ENCODE measurements at places on chromosomes 5 and 9.

- DNase-seq = no peak
These were observed 26.9 kb downstream of the CAMSAP1 start for GRCh38 chr9:135880438-135880837.

DNA sequence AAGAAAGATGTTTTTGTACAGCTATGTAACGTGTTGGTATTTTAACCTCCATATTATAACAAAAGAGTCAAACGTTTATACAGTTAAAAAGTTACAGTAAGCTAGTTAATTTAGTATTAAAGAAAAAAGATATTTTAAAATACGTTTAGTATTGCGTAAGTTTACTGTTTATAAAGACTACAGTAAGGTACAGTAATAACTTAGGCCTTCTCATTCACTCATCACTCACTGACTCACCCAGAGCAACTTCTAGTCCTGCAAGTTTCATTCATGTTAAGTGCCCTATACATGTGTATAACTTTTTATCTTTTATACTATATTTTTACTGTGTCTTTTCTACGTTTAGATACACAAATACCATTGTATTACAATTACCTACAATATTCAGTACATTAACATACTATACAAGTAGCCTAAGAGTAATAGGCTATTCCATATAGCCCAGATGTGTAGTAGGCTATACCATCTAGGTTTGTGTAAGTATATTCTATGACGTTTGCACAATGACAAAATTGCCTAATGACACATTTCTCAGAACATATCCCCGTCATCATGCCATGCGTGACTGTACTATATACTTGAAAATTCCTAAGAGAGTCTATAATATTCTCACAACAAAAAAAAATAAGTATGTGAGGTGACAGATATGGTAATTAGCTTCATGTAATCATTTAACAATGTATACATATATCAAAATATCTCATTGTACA is 33.8 kb downstream of the ERP44 start:
- no peak for DNase-seq

- no peak for DNase-seq
These were observed 89.9 kb upstream of the PTCH1 start for GRCh38 chr9:95606489-95607350.

DNA sequence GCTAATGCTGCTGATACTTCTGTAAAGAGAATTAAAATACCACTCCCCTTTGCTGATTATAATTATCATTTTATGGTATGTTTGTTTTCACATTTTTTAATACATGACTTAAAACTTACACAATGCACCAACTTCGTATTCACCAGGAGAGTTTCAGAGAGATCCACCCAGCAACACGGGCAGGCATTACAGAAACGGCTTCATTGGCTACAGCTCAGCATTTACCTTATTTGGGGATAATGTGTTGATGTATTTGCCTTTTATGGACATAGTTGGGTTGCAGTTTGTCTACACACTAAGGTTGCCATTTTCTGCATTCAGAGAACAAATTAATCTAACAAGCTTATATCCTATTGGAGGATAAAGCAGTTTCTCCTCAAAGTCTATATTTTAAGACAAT is 423.6 kb downstream of the PRDM9 start:
- no peak for DNase-seq

DNA sequence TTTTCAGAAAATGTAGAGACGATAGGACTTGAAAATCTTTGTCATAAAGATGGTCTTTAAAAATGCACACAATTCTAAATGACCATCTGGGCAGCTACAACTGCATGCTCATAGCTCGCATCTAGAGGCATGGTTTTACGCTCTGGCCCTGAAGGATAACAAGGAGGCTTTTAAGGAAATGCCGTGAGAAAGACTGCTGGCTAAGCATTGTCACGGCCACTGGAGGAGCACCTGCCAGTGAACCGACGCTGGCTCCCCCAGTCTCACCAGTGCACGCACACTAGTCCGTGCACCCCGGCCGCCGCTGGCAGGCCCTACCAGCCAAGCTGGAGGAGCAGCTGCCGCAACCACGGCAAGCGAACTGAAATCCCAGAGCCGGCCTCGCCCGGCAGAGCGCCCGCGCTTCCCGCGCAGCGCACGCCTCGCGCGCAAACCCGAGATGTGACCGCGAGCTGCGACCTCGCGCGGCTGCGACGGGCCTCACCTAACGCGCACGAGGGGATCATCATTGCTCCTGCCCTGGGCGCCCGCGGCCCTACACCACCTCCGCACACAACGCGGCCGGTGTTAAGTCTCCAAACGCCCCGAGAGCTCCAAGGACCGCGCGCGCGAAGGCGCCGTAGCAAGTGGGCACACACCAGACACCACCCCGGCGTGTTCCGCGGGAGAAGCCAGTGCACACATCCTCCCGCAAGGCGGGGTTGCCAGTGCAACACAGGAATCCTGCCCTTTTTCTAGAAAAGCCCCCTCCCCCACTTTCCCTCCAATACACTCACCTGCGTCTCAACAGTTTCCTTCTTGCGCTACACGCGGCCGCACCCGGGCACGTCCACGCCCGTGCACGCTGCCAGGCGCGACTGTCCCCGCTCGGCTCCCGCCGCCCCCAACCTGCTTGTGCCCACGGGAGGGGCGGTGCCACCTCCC is 5.3 kb downstream of the ELAVL2 start:
- DNase-seq = peak; percentile 39

DNA sequence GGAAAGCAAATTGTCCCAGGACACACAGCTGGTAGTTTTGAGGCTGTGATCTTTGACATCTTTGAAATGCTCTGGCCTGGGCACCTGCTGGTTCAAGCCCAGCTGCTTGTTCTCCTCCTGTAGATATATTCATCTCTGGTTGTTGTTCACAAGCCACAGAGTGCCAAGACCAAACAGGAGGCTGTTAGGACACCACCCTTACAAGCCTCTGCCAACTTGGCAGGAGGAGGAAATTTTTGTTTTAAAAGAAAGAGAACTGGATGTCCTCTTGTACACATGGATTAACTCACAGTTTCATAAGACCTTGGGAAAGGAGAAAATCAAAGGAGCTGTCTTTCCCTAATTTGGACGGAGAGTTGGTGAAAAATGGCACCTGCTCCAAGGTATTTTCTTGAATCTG is 8.5 kb upstream of the ZFP62 start:
- no peak for DNase-seq

GRCh38 chr9:87537625-87538024 is 40.0 kb downstream of the DAPK1 start:
- DNase-seq = no peak

DNA sequence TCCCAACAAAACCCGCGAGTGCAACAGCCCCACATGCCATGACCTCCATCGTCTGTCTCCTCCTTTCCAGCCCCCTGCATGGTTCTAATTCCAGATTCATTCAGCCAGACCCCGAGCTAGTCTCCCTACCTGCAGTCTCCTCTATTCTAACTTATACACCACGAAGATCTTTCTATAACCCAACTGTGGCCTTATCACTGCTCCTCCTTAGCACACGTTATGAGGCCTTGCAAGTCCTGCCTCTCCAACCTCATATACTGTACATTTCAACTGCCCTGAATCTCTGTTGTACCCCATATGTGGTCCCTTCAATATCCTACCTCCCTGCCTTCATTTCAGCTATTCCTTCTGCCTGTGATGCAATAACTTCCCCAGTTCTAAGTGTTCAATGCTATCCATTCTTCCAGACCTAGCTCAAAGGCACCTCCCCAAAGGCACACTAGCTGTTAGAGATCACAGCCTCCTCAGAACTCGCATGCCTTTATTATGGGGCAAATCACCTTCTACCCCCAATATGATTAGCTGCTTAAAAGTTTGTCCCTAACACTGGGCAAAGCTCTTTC is 215.1 kb upstream of the TRIM32 start:
- no peak for DNase-seq

- DNase-seq = no peak
These were observed 1281.2 kb upstream of the NUDT12 start for GRCh38 chr5:104843822-104844221.

DNA sequence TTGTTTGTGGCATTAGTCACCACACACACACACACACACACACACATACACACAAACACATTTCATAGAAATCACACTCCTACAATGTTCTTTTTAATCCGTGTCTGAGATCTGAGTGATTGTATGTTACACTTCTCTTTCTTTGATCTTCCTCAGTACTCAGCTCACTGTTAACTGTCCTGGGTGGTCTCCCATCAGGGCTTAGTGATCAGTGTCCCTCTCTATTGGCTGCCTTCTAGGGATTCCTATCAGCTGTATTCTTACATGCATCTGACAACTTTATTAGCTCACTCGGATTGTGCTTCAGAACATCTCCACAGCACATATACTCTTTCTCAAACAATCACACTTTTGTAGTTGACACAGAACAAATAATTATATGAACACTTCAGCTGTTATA is 170.2 kb upstream of the POU5F2 start:
- DNase-seq = no peak

DNA sequence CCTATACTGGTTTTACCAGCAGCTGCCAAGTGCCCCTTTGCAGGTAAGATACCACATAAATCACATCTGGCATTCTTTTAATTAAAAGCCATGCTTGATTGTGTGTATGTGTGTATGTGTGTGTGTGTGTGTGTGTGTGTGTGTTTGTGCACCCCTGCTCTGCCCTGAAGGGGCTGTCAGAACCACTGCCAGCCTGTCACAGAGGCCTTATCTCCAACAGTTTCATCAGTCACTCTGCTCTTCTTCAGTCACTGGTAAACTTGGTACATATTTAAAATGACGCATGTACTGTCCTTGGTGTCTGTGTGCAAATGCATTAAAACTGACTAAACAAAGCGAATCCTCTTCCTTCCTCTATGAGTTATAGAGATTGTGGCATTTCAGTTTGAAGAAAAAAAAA is 19.0 kb upstream of the NR5A1 start:
- no peak for DNase-seq

DNA sequence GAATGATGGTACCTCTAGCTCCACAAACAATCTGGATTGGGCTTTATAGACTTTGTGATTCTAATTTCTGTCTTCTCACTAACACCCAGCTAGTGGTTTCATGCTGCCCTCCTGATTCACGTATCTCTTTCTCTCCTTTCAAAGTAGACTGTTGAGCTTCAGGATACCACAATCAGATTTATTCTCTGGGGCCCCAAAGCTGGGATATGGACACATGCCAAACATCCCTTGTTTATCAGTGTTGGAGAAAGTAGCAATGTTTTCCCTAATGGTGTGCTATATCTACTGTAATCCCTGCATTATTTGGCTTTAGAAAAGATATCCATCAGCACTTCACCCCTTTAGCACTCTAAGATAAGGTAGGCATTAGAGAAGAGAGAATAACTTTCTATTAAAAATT is 361.0 kb downstream of the FGF10 start:
- no peak for DNase-seq

- DNase-seq = peak; percentile 55
These were observed 534 bp upstream of the SAPCD2 start for GRCh38 chr9:137070906-137071275.

GRCh38 chr5:107303171-107303968 is 367.4 kb downstream of the EFNA5 start:
- no peak for DNase-seq
